ENCODE measurements at places on chromosomes 1 and 21. TPM values are rescaled to one million over a fixed set of nuclear protein-coding genes. Genes with fewer than 3 reads are reported as not detected.

Gene PLPPR4
- total RNA-seq: 0.29 TPM

DNA sequence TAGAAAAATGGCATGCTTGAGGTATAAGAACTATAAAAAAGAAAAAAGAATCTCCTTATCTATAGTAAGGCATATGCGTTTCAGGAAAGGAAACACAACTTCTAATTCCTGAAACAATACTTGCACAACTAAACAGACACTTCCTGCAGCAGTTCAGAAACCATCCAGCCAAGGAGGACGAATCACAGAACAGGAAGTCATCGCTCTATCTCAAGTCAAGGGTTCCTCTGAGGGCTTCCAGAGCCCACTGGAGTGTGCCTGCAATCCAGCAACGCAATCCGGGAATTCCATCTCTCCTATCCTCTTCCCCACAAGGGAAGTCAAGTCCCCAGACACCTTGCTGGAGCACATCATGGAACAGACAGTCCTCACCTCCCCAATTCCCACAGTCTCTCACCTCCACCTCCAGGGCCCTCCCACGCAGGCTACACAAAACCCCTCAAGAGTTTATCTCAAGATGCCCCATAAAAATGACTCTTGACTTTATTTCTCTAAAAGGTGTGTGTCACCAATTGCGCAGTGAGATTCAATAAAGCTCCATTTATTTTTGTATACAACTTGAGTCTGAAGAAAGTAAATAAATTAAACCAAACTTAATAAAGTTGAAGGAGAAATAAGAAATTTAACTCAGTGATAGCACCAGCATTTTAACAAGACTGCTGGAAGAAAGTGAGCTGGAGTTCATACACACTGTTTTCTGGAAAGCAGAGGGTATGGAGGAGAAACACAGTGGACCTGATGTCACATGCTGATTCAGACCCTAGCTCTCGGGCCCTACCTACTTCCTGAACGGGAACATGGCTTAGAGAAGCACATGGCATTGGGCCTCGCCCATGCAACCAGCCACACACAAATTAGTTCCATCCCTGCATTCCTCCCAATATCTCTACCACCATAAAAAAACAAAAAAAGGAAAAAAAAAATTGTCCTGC lies 39.9 kb downstream of the SIPA1L2 start:
- no peak for DNase-seq

GRCh38 chr1:32898056-32898455 lies 3.1 kb downstream of the TMEM54 start:
- no peak for DNase-seq

DNA sequence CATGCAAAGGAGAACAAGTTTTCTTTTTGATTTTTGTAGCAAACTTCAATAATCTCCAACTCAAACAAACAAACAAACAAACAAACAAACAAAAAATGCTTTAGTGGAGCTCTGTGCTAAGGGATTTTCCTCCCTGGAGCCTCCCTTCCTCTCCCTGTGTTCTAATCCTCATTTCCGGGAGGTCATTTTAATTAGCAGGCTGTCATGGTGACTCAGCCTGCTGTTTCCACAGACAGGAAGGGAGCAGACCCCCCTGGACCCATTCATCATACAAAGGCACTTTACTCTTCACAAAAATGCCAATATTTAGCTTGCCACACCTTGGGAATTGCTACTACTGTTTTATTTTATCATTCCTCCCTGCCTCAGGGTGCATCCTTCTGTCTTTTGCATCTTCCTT lies 61.0 kb upstream of the SPATA6 start:
- no peak for DNase-seq

DNA sequence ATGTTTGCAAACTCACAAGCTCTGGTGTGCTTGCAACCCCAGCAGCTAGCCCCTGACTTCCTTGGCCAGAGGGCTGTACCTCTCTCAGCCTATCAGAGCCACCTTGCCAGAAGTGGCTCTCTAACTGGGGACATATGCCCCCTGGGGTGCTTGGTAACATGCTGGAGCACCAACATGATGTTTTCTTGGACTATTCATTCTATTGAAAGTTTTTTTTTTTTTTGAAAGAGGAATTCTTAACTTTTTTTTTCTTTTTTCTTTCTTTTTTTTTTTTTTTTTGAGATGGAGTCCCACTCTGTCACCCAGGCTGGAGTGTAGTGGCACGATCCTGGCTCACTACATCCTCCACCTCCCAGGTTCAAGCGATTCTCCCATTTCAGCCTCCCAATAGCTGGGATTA lies 14.7 kb upstream of the CAPN8 start:
- no peak for DNase-seq

DNA sequence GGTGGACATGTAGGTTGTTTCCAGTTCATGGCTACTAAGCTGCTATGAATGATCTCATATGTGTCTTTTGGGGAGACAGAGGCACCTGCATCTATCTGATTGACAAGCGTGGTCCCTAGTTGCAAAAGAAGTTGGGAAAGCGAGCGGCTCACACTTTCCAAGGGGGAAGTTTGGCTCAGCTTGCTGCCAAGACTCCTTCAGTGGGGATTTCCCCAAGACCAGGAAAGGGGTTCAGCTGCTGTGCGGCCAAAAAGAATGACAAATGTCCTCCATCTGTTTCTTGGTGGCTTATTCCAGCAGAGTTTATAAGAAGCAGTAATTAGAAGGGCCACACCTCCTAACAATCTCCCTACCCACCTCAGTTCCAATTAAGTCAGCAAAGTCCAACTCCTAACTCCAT lies 128.5 kb upstream of the GALNT2 start:
- DNase-seq: no peak

Gene OR2T29
- total RNA-seq: not detected

GRCh38 chr1:155126556-155127104 lies 1.0 kb upstream of the EFNA1 start:
- DNase-seq: peak; percentile 36

GRCh38 chr1:100306735-100307313 lies 40.8 kb downstream of the RTCA start:
- no peak for DNase-seq

GRCh38 chr21:30924146-30924700 lies 42.8 kb upstream of the KRTAP11-1 start:
- DNase-seq: no peak

Measured in glutamatergic neuron (in vitro differentiated cells).